ENCODE measurements at places on chromosomes 16 and 17.

- peak; percentile 71 for DNase-seq
Observed at GRCh38 chr17:78258323-78259191, 27.1 kb downstream of the TMEM235 start.

- peak; percentile 61 for DNase-seq
Observed at GRCh38 chr17:45307290-45308015, 9.4 kb downstream of the MAP3K14 start.

DNA sequence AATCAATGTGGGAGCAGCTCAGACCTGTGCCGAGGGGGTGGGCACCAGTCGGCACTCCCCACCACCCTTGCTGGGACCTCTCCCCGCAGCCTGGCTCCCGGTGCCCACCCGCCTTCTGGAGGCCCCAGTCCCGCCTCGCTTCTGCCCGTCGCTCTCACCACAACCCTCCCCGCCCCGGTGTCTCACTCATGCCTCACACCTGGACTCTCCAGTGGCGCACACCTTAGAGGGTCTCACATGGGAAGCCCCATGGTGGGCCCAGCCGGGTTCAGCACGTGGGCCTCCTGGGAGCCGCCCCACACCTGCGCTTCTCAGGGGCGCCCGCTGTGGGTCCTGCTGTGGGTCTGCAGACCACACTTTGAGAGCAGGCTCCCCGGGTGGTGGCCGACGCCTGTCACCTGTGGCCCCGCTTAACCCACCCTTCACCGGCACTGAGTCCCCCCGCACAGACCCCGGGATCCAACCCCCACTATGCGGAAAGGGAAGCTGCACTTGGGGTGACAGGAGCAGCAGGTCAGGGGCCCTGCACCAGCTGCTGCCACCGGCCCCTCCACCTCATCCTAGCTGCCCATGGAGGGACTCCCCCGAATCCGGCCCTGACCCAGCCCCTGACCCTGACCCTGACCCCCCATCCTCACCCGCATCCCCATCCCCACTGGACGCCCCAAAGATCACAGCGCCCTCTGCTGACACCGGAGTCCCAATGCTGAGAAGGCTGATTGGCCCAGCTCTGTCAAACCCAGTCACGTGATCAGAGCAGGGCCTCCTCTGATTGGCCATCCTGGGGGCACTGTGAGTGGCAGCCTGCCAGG is 27.4 kb upstream of the SLC38A10 start:
- peak; percentile 33 for DNase-seq

GRCh38 chr17:48492401-48493298 is 38.2 kb downstream of the HOXB1 start:
- DNase-seq: peak; percentile 70

GRCh38 chr16:7742626-7743025 is 410.0 kb downstream of the RBFOX1 start:
- no peak for DNase-seq

DNA sequence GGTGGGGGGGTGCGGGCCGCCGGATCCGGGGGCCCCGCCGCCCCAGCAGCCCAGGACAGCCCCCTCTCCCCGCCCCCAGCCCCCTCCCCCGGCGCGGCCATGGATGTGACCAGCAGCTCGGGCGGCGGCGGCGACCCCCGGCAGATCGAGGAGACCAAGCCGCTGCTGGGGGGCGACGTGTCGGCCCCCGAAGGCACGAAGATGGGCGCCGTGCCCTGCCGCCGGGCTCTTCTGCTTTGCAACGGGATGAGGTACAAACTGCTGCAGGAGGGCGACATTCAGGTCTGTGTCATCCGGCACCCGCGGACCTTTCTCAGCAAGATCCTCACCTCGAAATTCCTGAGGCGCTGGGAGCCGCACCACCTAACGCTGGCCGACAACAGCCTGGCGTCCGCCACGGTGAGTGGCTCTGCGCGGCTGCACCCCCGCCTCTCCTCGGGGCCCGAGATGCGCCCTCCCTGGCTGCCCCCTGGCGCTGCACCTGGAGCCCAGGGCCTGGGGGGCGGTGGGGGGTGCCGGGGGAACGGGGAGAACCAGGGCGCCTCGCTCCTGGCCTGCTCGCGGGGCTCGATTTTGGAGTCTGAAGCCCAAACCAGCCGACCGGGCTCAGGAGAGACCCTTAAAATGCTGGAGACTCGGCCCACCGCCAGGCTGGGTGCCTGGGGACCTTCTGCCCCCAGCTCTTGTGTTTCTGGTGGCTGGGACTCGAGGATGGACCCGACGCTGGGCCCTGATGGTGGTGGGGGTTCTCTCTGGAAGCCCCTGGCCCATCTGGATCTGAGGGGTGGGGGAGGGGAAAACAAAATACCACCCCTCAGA is 744 bp downstream of the CMIP start:
- DNase-seq: peak; percentile 47

DNA sequence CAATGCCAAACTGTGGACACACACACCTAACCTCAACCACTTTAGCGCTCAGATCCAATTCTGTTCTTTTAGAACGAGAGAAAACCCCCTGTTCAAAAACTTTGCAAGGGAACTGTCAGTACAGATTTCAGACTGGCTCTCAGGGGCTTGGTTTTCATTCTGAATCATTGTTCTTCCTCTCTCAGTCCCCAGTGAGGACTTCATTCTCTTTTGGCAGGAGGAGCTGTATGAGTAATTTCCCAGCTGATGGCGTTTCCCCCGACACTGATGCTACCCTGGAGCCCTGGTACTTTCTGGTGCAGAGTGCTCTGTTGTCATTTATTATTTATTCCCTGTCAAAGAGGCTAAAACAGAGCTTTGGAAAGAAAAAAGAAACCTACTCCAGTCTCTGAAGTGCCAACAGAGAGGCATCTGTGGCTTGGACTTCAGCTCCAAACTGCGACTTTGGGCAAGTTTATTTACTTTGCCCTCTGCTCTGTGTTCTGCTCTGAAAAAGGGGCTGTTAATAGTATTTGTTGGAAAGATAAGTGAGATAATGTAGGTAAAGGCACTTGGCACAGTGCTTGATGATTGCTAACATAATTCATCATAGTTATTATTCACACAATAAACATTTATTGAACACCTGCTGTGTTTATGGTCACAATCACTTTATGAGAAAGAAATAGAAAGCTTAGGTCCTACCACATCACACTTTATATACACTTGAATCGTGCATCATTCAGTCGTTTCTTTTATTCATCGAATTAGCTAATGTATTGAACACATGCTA is 28.3 kb downstream of the ETV4 start:
- DNase-seq: no peak

DNA sequence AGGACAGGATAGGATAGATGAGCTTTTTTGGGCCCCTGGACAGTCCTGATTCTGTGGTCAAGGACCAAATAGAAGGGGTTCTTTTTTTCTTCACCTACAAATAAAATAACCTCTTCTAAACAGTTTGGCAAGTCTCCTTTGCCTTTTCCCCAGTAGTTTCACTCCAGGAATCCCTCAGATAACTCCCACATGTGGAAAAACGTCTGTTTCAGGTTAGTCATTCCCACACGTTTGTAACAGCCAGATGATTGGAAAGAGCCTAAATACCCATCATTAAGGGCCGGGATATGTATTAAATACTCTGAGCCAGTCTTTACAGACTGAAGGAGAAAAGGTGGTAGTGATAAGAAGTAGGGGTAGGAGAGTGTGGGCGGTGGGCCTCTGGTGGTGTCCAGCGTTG is 58.3 kb downstream of the PLD6 start:
- DNase-seq: no peak

GRCh38 chr16:68972720-68973119 is 129.4 kb downstream of the TANGO6 start:
- no peak for DNase-seq

DNA sequence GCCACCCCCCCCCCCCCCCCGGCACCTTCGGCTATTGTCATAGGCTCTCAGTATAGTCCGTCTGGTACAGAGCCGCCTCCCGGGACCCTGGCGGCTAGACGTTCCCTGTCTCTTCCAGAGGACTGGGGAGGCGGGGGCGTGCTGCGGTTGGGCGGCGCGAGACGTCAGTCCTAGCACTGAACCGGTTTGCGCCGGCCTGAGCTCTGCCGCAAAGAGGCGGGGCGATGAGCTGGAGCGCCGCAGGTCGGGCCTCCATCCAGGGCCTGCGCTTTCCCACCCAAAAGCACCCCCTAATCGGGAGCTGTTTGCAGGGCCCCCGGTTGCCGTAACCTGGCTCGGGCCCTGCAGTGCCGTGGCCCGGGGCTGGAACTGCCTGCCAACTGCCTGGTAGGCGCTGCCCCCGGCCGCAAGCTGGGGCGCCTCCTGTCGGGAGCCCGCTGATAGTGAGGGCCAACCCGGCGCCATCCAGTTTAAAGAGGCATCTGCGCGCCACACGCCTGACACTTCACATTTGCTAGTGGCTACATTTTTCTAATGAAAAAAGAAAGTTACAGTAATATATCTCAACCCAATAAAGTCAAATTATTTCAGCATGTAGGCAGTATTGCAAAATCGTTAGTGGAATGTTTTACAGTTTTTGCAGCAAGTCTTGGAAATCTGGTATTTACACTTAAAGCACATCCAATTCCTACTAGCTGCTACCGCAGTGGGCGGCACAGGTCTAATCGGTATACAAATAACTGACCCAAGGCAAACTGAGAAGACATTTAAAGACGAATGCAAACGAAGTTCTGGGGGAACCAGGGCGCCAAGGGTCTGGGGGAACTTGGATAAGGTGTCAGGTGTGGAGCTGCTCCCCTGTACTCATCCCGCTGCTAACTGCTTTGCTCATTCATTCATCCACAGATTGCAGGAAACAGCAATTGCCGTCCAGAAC is 753 bp upstream of the USP22 start:
- peak; percentile 97 for DNase-seq
